ENCODE measurements at places on chromosomes 11 and 22.
A peak's percentile ranks its signal among the peaks of the same experiment; 100 is the strongest.

- DNase-seq, result peak; percentile 55
Measured at GRCh38 chr22:39254789-39255298, 10.1 kb upstream of the PDGFB start.

DNA sequence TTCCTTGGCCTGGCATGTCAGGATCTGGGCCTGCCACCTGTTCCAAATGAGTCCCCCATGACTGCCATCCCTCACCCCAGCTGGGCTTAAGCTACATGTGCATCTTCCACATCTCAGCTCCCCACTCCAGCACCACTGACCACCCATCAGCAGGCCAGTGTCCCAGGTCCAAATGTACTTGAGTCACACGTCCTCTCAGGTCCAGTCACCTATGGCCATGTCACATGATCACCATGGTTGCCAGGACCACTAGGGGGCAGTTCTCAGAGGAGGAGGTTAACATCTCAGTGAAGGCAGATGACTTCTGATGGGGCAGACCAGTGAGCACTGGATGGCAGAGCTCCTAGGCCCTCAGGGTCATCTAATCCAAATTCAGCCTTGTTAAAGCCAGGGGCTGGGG, 41.9 kb upstream of the WNT11 start:
- no peak for DNase-seq

GRCh38 chr11:14611939-14612338, 31.7 kb upstream of the PDE3B start:
- no peak for DNase-seq

GRCh38 chr11:27319072-27319471, 43.9 kb downstream of the CCDC34 start:
- DNase-seq, result no peak

- DNase-seq, result no peak
Measured at GRCh38 chr11:61766353-61766841, 14.0 kb downstream of the MYRF start.

DNA sequence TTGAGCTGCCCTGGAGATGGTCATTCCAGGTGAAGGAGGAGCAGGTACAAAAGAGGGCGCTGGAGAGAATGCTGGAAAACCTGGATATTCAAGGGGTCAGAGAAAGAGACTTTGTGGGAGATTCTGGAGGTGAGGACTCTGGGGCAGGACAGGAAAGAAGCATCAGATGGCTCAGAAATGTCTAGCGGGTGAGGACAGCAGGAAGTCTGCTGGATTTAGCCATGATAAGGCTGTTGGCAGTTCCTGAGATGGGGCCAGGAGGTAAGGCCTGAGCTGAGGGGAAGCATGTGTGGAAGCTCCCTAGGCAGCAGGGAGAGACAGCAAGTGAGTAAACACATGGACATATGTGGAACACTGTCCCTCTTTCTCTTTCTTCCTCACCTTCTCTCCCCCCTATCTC, 1.5 kb downstream of the UPB1 start:
- DNase-seq, result no peak

GRCh38 chr11:66595245-66595904, 2.4 kb downstream of the CCS start:
- no peak for DNase-seq

GRCh38 chr11:39304586-39304985, 2154.9 kb downstream of the LRRC4C start:
- no peak for DNase-seq

DNA sequence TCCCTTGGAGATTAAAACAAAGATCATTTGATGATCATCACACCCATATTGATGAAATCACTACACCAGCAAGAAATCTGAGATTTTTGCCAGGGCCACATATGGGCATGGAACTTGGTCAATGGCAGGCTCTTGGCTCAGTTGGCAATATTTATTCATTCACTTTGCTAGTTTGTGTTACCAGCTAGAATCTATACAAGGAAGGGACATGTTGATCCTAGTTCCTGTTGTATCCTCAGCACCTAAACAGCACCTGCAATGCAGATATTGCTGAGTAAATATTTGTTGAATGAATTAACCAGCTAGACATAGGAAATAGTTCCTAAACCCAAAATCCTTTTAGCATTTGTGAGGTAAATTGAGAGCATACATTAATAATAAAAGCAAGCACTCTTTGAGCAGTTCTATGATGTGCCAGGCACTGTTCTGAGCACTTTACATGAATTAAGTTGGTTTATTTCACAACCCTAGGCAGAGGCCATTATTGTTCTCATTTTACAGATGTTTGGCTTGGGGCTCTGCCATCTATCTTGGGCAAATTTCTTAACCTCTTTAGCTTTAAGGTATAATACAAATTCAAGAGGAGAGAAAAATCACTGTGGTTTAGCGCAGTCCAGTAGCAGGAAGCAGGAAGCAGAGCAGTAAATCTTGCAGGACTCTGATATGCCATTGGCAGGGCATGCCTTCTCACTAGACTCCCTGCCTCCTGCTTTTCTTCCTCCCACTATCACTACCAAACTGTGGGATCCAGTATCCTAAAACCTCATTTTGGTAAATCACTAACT, 1.6 kb downstream of the TRIM68 start:
- no peak for DNase-seq

- no peak for DNase-seq
Measured at GRCh38 chr11:93532806-93533205, 10.4 kb downstream of the SMCO4 start.

DNA sequence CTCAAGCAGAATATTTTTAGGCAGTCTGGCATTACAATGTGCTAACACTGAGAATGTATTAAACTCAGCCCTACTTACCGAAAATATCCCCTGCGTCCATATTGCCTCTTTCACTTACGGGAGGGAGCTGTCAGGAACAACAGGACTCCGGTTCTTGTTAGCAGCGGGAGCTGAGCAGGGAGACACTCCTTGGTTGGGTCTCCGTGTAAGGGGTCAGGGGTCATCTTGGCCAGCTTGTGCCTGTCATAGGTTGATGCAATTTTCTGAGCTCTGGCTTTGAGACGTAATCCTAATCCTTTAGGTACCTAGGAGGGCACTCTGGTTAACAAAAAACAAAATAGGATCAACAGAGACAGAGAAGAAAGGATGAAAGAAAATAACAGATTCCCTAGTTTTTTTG, 1477.2 kb downstream of the BRD1 start:
- DNase-seq, result no peak

- no peak for DNase-seq
Measured at GRCh38 chr11:35629511-35629910, 11.3 kb downstream of the FJX1 start.

GRCh38 chr22:37342065-37342464, 59.8 kb downstream of the CYTH4 start:
- no peak for DNase-seq

DNA sequence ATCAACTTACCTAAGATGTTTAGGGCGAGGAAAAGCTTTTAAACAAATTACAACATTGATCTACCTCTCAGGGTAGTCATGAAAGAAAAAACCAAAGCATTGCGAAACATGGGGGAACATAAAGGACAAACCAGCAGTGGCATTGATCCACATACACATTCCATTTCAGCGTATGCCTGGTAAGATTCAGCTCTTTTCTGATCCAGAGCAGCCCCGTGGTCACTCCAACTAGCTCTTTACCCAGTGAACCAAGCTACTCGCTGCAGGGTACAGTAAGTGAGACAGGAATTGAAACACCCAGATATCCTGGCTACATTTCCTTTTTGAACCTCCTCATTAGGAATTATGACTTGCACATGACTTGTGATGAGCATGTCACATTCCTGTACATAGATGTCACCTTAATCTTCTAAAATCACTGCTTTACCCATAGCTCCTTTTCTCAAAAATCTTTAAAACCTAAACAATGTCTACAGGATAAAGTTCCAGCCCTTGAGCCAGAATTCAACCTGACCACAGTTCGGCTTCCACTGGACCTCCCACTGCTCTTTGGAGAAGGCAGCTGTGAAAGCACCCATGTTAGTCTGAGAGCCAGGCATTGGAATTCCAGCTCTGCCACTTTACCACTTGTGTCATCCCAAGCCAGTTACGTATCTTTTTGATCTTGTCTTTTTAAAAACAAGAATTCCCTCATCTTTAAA, 42.9 kb upstream of the AKIP1 start:
- DNase-seq, result no peak

DNA sequence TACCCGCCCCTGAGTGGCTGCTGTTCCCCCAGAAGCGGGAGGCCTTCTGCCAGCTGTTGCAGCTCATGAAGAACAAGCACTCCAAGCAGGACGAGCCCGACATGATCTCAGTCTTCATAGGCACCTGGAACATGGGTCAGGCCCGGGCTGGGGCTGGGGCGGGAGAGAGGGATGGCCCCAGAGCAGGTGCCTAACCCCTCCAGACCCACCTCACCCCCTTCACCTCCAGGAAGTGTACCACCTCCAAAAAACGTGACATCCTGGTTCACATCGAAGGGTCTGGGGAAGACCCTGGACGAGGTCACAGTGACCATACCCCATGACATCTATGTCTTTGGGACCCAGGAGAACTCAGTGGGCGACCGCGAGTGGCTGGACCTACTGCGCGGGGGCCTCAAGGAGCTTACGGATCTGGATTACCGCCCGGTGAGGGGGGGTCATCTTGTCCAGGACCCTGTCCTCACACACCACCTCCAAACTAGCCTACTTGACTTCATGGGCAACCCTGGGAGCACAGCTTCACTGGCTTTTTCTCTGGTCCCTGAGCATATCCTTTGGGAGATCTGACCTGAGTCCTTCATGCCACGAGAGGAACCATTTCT, 6.3 kb downstream of the INPPL1 start:
- no peak for DNase-seq

DNA sequence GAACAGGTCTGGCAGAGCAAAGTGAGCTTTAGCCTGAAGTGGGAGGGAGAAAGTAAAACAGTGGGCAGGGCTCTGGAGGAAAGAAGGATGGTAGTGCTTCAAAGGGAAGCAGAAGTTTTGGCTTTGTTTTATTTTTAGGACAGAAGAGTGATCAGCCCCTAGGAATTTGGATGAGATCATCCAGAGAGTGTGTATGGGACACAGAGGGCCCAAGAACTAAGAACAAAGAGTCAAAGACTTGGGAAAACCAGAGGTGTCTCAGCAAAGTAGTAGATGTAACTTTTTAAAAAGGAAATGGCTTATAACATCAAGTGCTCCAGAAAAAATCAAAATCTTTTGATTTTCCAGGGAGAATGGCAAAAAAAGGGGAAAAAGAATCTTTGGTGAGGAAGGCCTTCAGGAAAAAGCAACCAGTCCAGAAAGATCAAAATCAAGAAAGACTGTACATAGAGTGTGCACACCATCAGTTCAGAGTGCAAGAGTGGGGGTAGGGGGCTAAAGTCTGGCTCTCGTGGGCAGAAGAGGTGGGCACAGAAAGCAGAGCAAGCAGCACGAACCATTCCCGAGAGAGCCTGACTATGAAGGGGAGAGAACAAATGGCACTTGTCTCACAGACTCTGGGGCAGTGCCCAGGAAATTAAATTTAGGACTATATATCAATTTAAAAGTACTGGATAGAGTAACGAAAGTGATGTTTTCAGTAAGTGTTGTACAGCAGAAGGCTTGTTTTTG, 30.0 kb downstream of the MAPK1 start:
- DNase-seq, result no peak

- no peak for DNase-seq
Measured at GRCh38 chr22:24566899-24567511, 11.2 kb downstream of the SNRPD3 start.

- no peak for DNase-seq
Measured at GRCh38 chr11:61172888-61173287, 11.7 kb upstream of the VPS37C start.

DNA sequence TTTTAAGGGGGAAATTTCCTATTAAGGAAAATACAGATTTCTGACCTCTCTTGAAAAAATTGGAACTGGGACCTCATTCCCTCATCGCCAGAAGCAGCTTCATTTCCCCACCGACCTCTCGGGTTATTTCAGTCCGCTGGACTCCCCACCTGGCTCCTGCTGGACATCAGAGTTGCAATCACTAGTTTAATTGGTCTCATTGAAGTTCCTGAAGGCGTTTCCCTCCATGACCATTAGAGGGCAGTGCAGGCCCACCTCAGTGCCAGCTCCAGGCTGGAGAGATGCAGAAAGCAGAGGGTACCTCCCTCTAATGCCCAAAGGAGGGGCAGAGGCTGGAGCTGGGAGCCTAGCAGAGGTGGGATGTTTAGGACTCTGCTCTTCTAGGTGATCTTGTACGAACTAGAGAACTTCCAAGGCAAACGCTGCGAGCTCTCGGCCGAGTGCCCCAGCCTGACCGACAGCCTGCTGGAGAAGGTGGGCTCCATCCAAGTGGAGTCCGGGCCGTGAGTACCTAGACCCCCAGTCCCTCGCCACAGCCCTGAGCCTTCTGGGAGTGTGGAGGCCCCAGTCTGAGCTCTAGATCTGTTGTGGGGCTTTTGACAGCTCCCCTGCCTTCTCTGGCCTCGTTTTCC, 2.7 kb downstream of the CRYBB3 start:
- DNase-seq, result peak; percentile 30

GRCh38 chr11:57763568-57763967, 2.0 kb downstream of the CTNND1 start:
- DNase-seq, result no peak

GRCh38 chr11:134586726-134587125, 174.7 kb upstream of the B3GAT1 start:
- no peak for DNase-seq

DNA sequence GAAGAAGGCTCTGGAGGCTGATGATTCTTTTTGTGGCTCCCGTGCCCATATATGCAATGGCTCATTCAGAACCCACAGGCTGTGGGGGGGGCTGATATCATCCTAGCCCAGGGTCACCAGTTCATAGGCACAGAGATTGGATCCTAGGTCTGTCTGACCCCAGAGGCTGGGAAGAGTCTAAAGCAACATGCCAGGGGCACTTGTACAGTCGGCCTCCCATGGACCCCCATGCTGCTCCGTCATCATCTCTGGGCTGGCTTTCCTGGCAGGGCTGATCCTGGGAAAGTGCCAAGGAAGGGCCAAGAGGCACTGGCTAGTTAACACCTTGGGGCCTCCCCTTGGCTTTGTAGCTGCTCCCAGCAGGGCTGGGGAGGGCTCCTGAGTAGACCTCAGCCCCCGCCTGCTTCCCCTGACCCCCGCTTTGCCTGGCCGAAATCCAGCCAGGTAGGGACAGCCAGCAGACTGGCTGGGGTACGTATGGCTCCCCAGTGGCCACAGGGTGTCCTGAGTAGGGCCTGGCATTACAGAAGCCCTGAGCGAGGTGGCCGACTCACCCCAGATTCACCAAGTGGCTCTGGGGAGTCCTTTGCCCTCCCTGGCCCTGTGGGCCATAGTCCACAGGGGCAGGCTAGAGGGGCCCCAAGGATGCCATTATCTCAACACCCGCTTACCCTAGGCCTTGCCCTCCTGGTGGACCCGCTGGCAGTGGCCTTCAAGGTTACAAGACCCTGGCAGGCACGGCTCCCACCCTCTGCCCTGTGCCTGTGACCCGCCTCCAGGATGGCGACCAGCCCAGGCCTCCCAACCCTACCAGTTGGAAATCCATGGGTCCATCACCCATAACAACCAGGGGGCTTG, 22.5 kb downstream of the FADS3 start:
- DNase-seq, result no peak

DNA sequence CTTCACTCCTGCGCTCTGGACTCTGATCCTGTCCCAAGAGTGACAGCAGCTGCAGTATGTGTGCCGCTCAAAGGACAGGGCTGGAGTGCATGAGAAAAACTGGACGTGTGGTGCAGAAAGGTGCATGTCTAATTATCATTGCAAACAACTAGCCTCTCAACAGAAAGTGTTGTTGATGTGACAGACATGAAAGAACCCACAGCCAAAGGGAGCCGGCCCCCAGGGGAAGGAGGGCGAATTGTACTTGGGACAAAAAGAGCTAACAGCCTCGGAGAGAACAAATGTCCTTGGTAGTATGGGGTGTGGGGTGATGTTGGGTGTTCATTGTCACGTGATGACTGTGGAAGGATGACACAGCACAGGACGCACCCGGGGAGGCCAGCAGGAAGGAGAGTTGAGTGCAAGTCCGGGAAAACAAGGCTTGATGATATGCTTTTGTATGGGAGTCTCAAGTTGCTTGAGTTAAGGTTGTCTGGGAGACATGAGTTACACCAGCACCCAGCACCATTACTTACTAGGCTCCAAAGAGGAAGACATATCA, 325.5 kb downstream of the NTM start:
- no peak for DNase-seq

All from CD4-positive, alpha-beta T cell treated with Interleukin-1 beta for 1 hour (primary cell).